ENCODE measurements at places on chromosomes 12 and 14. TPM values are rescaled to one million over a fixed set of nuclear protein-coding genes. Genes with fewer than 3 reads are reported as not detected.

DNA sequence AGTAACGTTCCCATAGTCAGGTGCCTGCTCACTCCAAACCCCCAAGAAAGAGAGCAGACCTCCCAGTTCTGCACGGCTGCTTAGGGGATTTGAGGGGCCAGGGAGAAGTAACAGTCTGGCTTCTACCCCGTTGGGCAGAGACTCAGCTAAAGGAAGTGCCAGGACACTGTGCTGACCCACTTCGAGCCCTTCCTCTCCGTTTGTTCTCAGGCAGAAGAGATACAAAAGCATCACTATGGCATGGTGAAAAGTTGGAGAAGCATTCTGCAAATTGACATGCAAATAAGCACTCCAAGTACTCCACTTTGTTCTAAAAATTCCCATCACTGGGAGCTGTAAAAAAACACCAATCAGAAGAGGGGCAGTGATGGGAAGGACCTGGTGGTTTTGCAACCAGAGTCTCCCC lies 239.1 kb downstream of the EGLN3 start:
- no peaks in the 10 kb centered on the region for H3K4me1 ChIP-seq
- no peaks in the 10 kb centered on the region for H3K36me3 ChIP-seq
- H3K27me3 ChIP-seq, result no peaks in the 10 kb centered on the region
- no peak overlapping the region for H3K4me3 ChIP-seq
- no peak overlapping the region for H3K27ac ChIP-seq
- DNase-seq, result no peak

- H3K27me3 ChIP-seq, result no peaks in the 10 kb centered on the region
- no peaks in the 10 kb centered on the region for H3K36me3 ChIP-seq
- H3K4me1 ChIP-seq, result peaks cover 18% of the 10 kb centered on the region
- H3K27ac ChIP-seq, result no peak overlapping the region
- H3K4me3 ChIP-seq, result no peak overlapping the region
Measured at GRCh38 chr12:123021688-123022604, 41.5 kb downstream of the ARL6IP4 start.

GRCh38 chr14:99524804-99525698 lies 43.8 kb downstream of the CCNK start:
- H3K27me3 ChIP-seq, result no peaks in the 10 kb centered on the region
- DNase-seq, result peak; percentile 52
- H3K4me3 ChIP-seq, result no peak overlapping the region
- H3K36me3 ChIP-seq, result no peaks in the 10 kb centered on the region
- peak overlapping the region; percentile 88 for H3K27ac ChIP-seq

The MGAT4C gene
- total RNA-seq, result not detected

The PTPN21 gene
- total RNA-seq, result 0.08 TPM

DNA sequence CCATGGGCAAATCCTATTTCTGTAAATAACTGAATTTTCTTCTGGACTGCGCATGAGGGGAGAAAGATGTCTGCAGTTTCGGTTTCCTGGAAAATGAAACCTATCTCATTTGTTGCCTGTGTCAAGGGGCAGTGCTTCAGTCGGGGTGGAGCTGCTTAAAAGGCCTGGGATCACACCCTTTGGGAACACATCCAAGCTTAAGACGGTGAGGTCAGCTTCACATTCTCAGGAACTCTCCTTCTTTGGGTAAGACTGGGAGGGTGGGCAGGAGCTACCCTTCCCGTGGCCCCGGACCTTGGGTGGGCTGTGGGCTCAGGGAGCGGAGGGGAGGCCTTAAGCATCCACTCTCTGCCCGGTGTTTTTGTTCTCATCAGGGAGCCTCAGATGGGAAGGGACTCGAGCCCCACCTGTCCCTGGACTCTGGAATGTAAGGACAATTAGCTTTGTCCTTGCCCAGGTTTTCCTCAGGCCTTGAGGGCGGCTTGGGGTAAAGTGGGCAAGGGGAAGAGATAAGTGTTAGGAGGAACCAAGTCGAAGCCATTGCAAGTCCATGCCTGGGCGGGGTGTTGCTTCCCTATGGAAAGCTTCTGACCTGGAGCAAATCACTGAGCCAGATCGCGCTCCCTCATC lies at the start of gene IFI27:
Gene IFI27, plus strand, starts transcription at position 185 of the 630 bp plus-strand sequence.
- DNase-seq, result no peak
- H3K4me3 ChIP-seq, result peak within 1 kb of the TSS; percentile 60
- H3K4me1 ChIP-seq, result peaks cover 40% of the 10 kb centered on the region
- peaks cover 10% of the 10 kb centered on the region for H3K36me3 ChIP-seq
- H3K27ac ChIP-seq, result peak within 1 kb of the TSS; percentile 64

- peaks cover 2% of the 10 kb centered on the region for H3K27me3 ChIP-seq
- H3K4me3 ChIP-seq, result no peak overlapping the region
- peaks cover 14% of the 10 kb centered on the region for H3K4me1 ChIP-seq
- H3K36me3 ChIP-seq, result no peaks in the 10 kb centered on the region
Measured at GRCh38 chr14:61244009-61244408, 37.1 kb downstream of the TMEM30B start.
